ENCODE measurements at places on chromosomes 3 and 15.

GRCh38 chr3:124174476-124174875 is 182.6 kb upstream of the ROPN1 start:
- DNase-seq = peak; percentile 98

DNA sequence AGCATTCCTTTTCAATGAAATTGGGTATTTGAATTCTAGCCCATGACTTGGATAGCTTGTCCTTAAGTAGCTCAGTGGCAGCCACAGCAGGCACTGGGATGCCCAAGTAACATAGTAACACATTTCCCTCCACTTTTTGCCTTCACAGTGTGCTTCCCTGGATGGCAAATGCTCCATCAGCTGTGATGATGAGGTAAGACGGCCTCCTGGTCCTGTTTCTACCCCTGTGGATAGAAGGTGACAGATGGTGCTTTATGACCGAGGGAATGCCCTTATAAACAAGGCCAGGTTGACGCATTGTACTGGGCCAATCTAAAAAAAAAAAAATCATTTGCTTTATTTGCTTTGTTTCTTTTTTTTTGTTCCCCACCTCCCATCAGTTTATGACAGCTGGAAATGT is 41.8 kb upstream of the LRTM1 start:
- DNase-seq = no peak

DNA sequence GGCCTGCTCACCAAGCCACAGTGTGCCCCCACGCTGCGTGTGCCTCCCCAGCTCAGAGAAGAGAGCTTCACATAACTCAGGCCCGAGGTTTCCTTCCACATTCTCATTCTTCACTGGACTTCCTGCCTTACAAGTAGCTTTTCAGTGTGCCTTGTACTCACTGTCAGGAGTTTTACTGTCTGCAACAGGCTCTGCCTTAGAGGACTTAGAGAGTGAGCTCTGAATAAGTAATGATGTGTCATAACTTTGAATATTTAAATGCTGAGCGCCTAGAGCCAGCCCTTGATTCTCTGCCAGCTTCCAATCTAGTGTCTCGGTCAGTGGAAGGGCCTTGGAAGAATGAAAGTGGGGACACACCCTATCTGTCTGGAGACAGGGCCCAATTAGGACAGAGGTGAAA is 41.8 kb downstream of the ITGB5 start:
- DNase-seq = no peak

DNA sequence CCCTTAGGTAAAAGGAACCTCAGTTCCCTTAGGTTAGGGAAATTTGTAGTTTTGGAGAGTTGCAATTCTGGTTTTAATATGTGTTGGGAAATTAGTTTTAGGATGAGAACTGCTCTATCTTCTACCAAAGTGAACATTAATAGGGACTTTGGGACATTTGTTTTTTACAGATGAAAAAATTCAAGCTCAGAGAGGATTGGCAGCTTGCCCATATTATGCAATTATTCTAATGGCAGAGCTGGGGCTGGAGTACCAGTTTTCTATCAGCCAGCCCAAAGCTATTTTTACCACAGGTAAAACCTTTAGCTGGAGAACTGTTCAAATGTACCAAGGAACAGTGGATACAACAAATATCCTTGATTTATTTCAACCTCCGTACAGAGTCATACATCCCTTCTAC is 127.0 kb downstream of the CPNE4 start:
- DNase-seq = no peak

DNA sequence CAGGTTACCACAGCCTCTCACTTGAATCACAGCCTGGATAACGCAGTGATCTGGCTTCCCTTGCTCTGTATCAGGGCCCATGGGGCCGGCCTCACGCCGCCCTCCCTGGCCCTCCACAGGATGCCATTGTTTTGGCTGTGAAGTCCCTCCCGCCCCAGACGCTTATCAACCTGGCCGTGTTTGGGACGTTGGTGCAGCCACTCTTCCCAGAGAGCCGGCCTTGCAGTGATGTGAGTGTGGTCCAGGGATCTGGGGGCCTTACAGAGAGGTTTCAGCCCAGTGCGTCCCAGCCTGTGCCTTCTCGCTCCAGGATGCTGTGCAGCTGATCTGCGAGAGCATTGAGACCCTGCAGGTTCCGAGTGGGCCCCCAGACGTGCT is 6.6 kb downstream of the VWA5B2 start:
- DNase-seq = no peak
